ENCODE measurements at places on chromosomes 4 and X.

GRCh38 chrX:64182208-64182607 is 23.3 kb downstream of the AMER1 start:
- no peak for DNase-seq

GRCh38 chrX:56783450-56783831 is 54.4 kb downstream of the NBDY start:
- no peak for DNase-seq

GRCh38 chrX:131305926-131306325 is 16.8 kb upstream of the IGSF1 start:
- no peak for DNase-seq

- no peak for DNase-seq
These were observed 12.7 kb upstream of the FGFR3 start for GRCh38 chr4:1780435-1780834.
